ENCODE measurements at places on chromosomes 7 and 10.
A peak's percentile ranks its signal among the peaks of the same experiment; 100 is the strongest.

DNA sequence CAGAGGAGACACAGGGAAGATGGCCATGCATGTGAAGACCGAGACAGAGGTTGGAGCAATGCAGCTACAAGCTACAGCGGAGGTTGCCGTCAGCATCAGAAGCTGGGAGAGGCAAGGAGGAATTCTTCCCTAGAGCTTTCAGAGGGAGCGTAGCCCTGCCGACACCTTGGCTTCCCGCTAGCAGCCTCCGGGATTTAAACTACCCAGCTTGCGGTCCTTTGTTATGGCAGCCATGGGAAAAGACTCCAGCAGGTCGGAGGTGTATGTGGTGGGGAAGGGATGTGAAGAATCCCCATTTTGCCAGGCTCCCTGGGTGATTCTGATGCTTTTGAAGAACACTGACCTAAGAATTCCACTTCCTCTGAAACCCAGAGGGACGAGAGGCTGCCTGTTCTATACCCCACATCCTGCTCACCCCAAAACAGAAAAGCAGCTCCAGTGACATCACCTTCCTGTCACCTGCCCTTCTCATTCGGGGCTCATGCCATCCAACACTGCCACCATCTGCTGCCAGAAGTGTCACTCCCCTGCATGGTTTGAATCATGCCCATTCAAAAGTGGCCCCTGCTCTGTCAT lies 3.3 kb upstream of the SEPHS1 start:
- no peak for ATAC-seq

DNA sequence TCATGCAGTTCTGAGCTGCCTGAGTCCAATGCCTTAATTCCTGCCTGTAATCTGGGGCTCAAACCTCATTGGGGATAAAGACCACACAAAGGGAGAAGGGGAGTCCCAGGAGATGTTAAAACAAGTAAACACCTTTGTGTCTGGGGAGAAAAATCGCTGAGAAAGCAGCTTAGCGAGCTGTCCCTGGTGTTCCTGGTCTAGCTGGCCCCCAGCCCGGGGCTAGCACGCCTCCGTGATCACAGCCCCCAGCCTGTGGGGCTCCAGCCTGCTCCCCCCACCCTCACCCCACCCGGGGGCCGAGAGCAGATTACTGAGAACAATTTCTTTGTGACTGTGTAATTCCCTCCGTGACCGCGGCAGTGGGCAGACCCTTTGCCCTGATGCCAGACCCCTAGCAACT lies 24.8 kb downstream of the DPCD start:
- no peak for ATAC-seq

DNA sequence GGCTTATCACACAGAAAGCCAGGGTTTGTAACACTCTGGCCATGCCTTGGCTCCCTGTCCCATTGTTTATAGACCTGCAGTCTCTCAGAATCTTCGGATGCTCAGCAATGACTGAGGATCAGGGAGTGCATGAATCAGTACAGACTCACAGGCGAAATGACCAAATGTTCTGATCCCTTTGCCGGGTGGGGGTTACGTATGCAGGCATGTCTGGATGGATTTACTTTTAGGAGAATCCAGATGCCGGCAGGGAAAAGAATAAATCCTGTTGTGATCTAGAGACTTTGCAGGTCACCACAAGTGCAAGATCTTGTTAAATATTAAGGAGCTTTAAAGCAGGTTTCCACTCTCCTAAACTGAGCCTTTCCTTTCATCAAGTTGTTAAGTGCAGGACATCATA lies 149.5 kb downstream of the SFMBT2 start:
- no peak for ATAC-seq

GRCh38 chr10:94075506-94075905 lies 81.8 kb downstream of the PLCE1 start:
- ATAC-seq: no peak

- no peak for ATAC-seq
Observed at GRCh38 chr10:116960066-116960776, 44.8 kb downstream of the SHTN1 start.

DNA sequence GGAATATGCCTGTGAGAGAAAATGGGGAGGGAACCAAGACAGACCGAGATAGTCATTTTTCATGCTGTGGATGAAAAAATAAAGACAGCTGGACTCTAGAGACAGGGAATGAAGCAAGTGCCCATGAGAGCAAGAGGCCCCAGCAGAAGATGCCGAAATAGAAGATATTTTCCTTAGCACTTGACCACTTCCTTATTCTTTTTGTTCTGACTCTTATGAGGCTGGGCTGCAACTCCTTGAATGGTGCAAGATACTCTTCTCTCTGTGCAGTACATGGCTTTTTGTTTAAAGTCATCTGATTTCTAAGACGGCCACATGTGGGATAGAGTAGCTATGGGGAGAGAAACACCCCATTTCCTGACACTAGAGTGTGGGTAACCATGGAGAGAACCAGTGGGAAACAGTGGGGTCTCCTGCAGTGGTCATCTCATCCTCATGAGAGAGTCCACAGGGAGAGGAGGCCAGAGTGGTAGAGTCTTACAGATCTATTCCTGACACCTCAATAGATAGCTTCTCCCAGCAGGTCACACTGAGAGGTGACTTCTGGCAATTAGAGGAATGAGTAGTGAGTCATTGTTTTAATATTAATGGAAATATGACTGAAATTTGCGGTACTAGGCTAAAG lies 18.0 kb upstream of the VCL start:
- peak; percentile 62 for ATAC-seq

GRCh38 chr10:132692311-132692710 lies 93.6 kb downstream of the NKX6-2 start:
- ATAC-seq: no peak

DNA sequence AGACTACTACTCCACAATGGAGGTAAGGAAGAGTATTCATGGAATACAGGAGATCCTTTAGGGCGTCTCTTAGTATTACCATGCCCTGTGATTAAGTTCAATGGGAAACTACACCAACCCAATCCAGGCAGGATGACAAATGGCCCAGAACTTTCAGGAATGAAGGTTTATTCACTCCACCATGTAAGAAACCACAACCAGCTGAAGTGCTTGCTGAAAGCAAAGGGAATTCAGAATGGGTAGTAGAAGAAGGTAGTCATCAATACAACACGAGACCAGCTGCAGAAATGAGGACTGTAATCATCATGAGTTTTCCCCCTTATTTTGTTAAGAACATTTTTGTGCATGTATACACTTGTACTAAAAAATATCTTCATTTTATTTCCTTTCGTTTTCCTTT lies 76.6 kb downstream of the GPR37 start:
- no peak for ATAC-seq

DNA sequence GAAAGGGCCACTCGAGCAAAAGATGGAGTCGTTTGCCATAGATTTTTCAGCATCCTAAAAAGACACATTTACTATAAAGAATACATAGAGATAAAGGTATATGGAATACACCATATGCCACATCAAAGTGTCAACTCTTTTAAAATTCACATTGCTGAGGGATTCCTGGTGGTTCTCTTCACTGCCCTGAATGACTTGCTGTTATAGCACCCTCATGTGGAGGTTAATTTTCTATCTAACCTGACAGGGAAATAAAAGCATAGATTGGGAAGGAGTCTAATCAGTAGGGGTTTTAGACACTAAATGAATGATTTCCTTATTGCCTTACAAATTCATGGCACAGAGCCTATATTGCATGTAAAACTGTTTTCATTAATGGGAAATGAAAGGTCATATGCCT lies 25.9 kb downstream of the DNAH11 start:
- no peak for ATAC-seq

- ATAC-seq: no peak
Observed at GRCh38 chr7:102935450-102936115, 22.8 kb downstream of the LRRC17 start.

DNA sequence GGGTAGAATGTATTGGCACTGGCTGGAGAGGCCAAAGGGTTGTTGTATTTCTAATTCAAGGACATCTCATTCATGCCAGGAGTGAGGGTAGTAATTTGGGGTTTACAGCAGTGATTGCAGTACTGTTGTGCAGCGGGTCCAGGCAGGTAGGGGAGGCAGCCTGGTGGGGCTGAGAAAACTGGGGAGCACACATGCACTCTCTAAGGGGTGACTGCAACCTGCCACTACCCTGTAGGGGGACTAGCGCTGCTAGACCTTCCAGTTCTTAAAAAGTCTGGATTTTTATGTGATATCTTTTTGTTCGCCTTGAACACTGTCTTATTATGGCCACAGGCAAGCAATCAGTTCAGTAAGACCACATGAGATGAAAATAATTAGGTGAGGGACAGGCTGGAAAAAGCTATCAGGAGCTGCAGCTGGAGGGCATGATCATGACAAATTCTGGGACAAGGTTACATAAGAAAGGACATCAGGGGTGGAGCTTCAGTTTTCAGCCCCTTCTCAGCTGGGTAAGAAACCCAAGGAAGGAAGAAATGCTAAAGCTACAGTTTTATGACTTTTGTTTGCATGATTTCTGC lies 149.0 kb downstream of the ARHGAP21 start:
- no peak for ATAC-seq

GRCh38 chr7:45350896-45351295 lies 193.3 kb downstream of the RAMP3 start:
- ATAC-seq: no peak

- peak; percentile 12 for ATAC-seq
Observed at GRCh38 chr10:71228875-71229675, 16.7 kb downstream of the UNC5B start.

DNA sequence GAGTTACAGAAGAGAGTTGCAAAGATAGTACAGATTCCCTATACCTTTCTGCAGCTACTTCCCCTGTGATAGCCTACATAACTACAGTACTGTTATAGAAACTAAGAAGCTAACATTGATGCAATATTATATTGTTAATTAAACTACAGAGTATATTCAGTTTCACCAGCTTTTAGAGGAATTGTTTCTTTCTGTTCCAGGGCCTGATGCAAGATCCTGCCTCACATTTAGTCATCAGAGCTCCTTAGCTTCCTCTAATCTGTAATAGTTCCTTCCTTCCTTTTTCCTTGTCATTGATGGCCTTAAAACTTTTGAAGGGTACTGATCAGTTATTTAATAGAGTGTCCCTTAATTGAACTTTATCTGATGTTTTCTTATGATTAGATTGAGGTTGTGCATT lies 56.8 kb downstream of the SDHAF3 start:
- ATAC-seq: no peak

DNA sequence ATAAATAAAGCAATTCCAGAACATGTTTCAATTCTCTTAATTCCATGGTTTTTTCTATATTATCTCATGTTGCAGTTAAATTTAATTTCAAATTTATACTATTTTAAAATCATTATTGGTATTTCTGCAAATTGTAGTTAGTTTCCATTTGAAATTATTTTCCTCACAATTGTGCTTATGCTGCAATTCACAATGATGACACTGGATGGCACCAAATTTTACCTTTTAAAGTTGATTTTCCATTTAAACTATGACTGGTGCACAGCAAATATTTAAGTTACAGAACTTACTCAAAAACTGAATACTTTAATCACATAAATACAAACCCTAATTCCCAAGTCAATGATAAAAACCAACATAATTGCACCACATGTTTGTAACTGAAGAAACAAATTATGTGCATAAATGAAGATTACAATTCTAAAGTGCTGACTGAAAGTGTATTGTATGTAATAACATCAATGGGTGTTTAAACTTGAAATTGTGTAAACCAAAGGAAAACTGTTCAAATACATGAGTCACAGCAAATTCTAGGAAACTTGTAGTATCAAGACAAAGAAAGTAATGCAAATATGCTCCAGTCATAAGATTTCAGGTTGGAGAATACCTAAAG lies 75.3 kb upstream of the AASS start:
- ATAC-seq: no peak

- no peak for ATAC-seq
Observed at GRCh38 chr7:158428131-158428836, 159.3 kb downstream of the PTPRN2 start.

DNA sequence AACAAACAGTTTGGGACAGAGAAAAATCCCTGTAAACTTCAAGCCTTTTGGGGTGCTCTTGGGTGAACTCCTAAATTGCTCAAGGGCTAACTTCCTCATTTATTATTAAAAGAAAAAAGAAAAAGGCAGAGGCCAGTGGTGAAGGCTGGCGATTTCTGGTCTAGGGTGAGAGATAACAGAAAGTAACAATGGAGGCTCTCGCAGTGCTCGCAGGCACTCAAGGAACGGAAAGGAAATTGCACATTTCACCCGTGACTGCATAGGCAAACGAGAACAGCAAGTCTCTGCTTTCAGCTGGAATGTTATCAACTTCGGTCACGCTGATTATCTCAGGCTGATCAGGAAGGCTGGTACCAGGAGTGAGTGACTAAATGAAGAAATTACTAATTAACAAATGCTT lies 70.7 kb downstream of the PRKAG2 start:
- ATAC-seq: no peak

GRCh38 chr10:118800920-118801319 lies 46.1 kb upstream of the CACUL1 start:
- peak; percentile 25 for ATAC-seq

DNA sequence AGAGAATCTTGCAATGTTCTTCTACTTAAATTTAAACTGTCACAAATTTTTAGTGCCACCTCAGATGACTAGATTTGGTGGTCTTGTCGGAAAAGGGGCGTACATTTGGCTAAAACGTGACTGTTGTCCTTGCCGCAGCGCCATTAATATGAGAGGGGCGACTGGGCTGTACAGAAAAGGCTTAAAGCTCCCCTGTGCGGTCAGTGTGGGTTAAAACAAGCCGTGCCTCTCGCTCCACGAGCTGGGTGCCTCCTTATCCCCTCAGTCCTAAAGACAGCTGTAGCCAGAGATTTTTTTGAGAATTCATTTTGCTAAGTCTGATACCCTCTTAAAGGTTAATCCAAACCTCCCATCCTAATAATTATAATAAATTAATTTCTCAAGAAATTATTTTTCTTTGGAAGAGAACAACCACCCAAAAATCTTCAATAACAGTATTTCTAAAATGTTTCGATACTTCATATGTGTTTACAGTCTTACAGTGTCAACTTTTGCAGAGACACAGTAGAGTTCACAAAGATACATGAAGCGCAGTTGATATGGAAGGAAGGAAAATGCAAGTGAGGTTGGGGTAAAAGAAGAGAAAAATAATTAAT lies 68.6 kb downstream of the C7orf25 start:
- peak; percentile 86 for ATAC-seq

GRCh38 chr7:126716321-126716720 lies 536.4 kb downstream of the GRM8 start:
- ATAC-seq: no peak

DNA sequence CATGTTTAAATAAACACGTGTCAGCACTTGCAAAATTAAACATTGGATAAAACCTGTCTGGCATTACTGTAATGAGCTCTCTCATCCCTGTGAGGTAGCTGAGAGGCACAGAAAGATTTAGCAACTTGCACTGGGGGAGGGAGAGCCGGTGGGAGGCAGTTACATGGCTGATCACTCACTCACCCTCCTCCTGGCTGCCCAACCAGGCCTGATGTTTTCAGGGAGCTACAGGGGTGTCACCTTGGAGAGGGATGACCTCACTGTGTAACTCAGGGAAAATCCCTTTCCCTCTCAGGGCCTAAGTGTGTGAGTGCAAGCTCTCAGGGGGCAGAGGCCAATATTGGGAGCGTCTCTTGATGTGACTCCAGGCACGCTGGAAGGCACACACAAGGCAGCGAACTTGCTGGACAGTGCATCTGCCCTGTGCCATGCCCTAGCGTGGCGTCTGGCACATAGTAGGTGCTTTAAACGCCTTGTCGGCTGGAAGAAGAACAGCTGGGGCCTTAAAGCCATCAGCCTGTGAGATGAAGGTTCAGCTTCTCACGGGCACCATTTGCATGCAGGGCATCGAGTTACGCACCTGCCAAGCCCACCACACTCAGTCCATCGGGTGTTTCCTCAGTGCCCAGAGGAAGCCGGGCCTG lies 51.1 kb downstream of the ELFN1 start:
- ATAC-seq: peak; percentile 56

GRCh38 chr7:13848681-13849131 lies 140.8 kb downstream of the ETV1 start:
- ATAC-seq: no peak

GRCh38 chr10:120607016-120607709 lies 150.1 kb downstream of the PLPP4 start:
- ATAC-seq: no peak

GRCh38 chr7:55070854-55071253 lies 52.0 kb downstream of the EGFR start:
- no peak for ATAC-seq

All from motor neuron (in vitro differentiated cells).